Small intestine (tissue), 16 donors: ENCODE measurements at places on chromosomes 3 and 15.
A peak's percentile ranks its signal among the peaks of the same experiment; 100 is the strongest.

DNA sequence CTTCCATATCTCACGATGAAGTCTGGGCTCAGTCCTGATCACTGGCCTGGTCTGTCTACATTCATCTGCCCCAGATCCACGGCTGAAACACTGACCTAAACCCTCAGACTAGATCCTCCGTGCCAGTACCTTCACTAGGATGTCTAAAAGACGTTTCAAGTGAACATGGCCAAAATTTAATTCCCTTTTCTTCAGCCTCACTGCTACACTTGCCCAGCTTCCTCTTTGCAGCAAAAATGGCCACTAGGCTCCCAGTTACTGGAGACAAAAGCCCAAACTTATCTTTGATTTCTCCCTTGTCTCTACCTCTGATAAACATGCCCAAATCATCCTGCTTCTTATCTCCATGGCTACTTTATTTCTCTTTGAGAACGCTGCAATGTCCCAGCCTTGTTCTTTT, 1.7 kb downstream of the RASSF1 start:
- peaks cover 14% of the 10 kb centered on the region for H3K36me3 ChIP-seq
- H3K4me1 ChIP-seq = peaks cover 3% of the 10 kb centered on the region

- no peaks in the 10 kb centered on the region for H3K4me1 ChIP-seq
- no peaks in the 10 kb centered on the region for H3K36me3 ChIP-seq
- no peaks in the 10 kb centered on the region for H3K27me3 ChIP-seq
- no peak overlapping the region for H3K27ac ChIP-seq
Measured at GRCh38 chr15:93920204-93920603, 311.2 kb upstream of the MCTP2 start.

DNA sequence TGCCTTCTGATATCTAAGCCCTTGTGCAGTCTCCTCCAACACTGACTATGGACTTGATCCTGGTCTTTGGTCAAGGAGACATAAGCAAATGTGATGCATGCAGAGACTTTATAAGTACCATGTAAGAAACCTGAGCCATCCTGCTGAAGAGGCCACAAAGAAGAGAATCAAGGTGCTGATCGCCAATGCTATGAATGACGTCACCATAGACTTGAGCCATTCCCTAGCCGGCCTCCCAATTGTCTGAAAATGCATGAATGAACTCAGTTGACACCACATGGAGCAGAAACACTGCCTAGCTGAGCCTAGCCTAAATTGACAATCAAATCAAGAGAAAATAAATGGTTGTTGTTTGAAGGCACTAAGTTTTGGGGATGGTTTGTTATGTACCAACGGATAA, 51.9 kb downstream of the CERS3 start:
- no peaks in the 10 kb centered on the region for H3K27me3 ChIP-seq
- no peaks in the 10 kb centered on the region for H3K4me1 ChIP-seq
- H3K27ac ChIP-seq = no peak overlapping the region

GRCh38 chr15:59521443-59521842, 83.5 kb downstream of the FAM81A start:
- H3K4me3 ChIP-seq = no peak overlapping the region
- H3K27me3 ChIP-seq = no peaks in the 10 kb centered on the region
- no peaks in the 10 kb centered on the region for H3K36me3 ChIP-seq
- no peaks in the 10 kb centered on the region for H3K4me1 ChIP-seq

- DNase-seq = no peak
- no peak overlapping the region for H3K27ac ChIP-seq
- no peaks in the 10 kb centered on the region for H3K36me3 ChIP-seq
- no peaks in the 10 kb centered on the region for H3K4me1 ChIP-seq
Measured at GRCh38 chr15:53226559-53226958, 436.4 kb upstream of the ONECUT1 start.

- no peak overlapping the region for H3K27ac ChIP-seq
- no peaks in the 10 kb centered on the region for H3K36me3 ChIP-seq
- DNase-seq = no peak
- H3K27me3 ChIP-seq = no peaks in the 10 kb centered on the region
Measured at GRCh38 chr3:102339671-102340070, 95.1 kb upstream of the ZPLD1 start.

GRCh38 chr3:20125897-20126296, 60.1 kb downstream of the SGO1 start:
- no peaks in the 10 kb centered on the region for H3K27me3 ChIP-seq
- H3K36me3 ChIP-seq = peaks cover 14% of the 10 kb centered on the region
- DNase-seq = no peak

- peaks cover 22% of the 10 kb centered on the region for H3K27me3 ChIP-seq
- no peaks in the 10 kb centered on the region for H3K4me1 ChIP-seq
- DNase-seq = no peak
- H3K27ac ChIP-seq = no peak overlapping the region
- H3K36me3 ChIP-seq = no peaks in the 10 kb centered on the region
- no peak overlapping the region for H3K4me3 ChIP-seq
Measured at GRCh38 chr15:82062479-82063454, 16.9 kb upstream of the MEX3B start.

DNA sequence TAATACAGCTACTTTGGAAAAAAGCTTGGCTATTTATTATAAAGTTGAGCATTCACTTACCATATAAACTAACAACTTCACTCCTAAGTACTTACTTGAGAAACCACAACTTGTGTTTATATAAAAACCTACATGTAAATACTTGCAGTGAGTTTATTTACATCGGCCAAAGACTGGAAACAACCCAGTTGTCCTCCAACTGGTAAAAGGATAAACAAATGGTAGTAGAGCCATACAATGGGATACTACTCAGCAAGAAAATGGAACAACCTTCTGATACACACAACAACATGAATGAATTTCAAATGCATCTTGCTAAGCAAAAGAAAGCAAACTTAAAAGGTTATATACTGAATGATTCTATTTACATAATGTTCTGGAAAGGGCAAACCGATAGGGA, 63.7 kb downstream of the SLC7A14 start:
- no peaks in the 10 kb centered on the region for H3K4me1 ChIP-seq
- no peak overlapping the region for H3K4me3 ChIP-seq
- H3K27ac ChIP-seq = no peak overlapping the region
- no peak for DNase-seq

DNA sequence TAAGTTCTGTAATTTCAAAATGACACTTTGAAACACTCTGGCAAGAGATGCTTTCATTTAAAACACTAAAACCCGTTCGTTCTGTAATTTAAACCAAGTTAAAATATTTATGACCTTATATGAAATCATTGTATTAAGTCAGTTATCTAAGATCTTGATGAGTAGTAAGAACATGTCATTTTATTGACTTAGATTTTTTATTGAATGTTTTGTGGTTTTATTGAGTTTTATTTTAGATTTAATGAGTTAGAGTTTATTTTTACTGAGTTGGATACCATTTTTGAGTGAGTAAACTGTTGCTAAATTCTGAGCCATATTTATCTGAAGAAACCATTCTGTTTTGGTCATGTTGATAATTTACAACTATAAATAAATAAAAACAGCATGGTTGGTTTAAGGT, 94.3 kb downstream of the PPARG start:
- DNase-seq = no peak
- no peaks in the 10 kb centered on the region for H3K27me3 ChIP-seq
- peaks cover 16% of the 10 kb centered on the region for H3K4me1 ChIP-seq
- H3K36me3 ChIP-seq = peaks cover 8% of the 10 kb centered on the region

- no peaks in the 10 kb centered on the region for H3K27me3 ChIP-seq
- H3K4me3 ChIP-seq = no peak overlapping the region
- peak; percentile 3 for DNase-seq
- H3K4me1 ChIP-seq = no peaks in the 10 kb centered on the region
Measured at GRCh38 chr3:52374173-52374572, 58.1 kb downstream of the DNAH1 start.

GRCh38 chr15:31266712-31267111, 59.9 kb upstream of the KLF13 start:
- no peaks in the 10 kb centered on the region for H3K27me3 ChIP-seq
- peak overlapping the region; percentile 79 for H3K27ac ChIP-seq
- no peaks in the 10 kb centered on the region for H3K36me3 ChIP-seq
- H3K4me1 ChIP-seq = peaks cover 17% of the 10 kb centered on the region
- H3K4me3 ChIP-seq = no peak overlapping the region

GRCh38 chr3:150789451-150789850, 26.5 kb upstream of the SIAH2 start:
- H3K36me3 ChIP-seq = no peaks in the 10 kb centered on the region
- no peak overlapping the region for H3K27ac ChIP-seq
- no peak overlapping the region for H3K4me3 ChIP-seq
- H3K27me3 ChIP-seq = no peaks in the 10 kb centered on the region
- no peak for DNase-seq

- H3K36me3 ChIP-seq = no peaks in the 10 kb centered on the region
- no peaks in the 10 kb centered on the region for H3K4me1 ChIP-seq
- peak; percentile 73 for DNase-seq
- H3K27me3 ChIP-seq = no peaks in the 10 kb centered on the region
- no peak overlapping the region for H3K27ac ChIP-seq
- no peak overlapping the region for H3K4me3 ChIP-seq
Measured at GRCh38 chr15:65981837-65982626, 112.7 kb downstream of the RAB11A start.

DNA sequence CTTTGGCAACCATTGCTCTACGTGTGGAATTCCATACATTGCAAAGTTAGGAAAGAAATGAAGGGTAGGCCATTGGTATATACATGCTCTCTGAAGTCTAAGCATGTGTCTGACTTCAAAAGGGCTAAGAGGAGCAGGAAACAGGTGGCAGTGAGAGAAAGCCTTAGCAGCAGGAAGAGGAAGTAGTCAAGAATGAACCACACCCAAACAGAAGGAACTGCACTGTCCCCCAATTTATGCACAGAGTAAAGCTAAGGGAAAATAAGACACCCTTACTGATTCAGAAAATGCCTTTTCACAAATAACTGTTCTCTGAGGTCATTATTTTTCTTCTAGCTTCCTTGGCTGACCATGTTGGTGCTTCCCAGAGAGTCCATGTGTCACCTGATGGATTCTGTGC, 575.4 kb downstream of the NTRK3 start:
- no peak overlapping the region for H3K4me3 ChIP-seq
- no peak for DNase-seq
- H3K36me3 ChIP-seq = no peaks in the 10 kb centered on the region
- no peaks in the 10 kb centered on the region for H3K4me1 ChIP-seq
- H3K27me3 ChIP-seq = no peaks in the 10 kb centered on the region

DNA sequence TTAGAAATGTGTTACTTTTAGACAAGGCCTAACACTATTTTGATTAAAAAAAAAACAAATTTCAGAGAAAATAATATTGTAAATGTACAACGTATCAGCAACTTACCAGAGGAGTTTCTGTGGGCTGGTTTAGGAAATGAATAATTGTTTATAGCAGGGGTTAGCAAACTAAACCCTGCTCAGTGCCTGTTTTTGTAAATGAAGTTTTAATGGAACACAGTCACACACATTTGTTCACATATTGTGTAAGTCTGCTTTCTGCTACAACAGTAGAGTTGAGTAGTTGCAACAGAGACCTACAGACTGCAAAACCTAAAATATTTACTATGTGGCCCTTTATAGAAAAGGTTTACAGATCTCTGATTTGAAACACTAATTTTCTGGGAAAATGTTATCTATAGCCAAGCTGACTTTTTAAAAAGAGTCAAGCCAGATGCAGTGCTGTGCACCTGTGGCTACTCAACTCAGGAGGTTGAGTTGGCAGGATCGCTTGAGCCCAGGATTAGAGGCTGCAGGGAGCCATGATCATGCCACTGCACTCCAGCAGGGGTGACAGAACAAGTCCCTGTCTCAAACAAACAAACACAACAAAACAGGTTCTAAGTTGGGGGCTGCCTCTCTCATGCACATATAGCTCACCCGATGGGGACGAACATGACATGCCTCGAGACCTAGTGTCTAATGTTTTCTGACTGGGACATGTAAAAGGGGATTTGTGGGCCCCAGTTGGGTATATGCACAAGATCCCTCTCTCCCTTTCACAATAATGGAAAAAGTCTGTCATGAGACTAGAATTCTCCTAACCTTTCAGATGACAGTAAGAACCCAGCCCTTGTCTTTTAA, 182.5 kb downstream of the TNIK start:
- H3K4me1 ChIP-seq = peaks cover 2% of the 10 kb centered on the region
- H3K27me3 ChIP-seq = no peaks in the 10 kb centered on the region

- no peak overlapping the region for H3K4me3 ChIP-seq
- H3K27ac ChIP-seq = no peak overlapping the region
- H3K27me3 ChIP-seq = no peaks in the 10 kb centered on the region
- peaks cover 36% of the 10 kb centered on the region for H3K4me1 ChIP-seq
- peaks cover 34% of the 10 kb centered on the region for H3K36me3 ChIP-seq
Measured at GRCh38 chr15:41921639-41922038, 27.8 kb upstream of the SPTBN5 start.

GRCh38 chr15:90844696-90845095, 23.7 kb upstream of the FURIN start:
- H3K27me3 ChIP-seq = no peaks in the 10 kb centered on the region
- no peak overlapping the region for H3K4me3 ChIP-seq
- no peaks in the 10 kb centered on the region for H3K36me3 ChIP-seq
- no peak for DNase-seq
- peaks cover 7% of the 10 kb centered on the region for H3K4me1 ChIP-seq
- no peak overlapping the region for H3K27ac ChIP-seq

DNA sequence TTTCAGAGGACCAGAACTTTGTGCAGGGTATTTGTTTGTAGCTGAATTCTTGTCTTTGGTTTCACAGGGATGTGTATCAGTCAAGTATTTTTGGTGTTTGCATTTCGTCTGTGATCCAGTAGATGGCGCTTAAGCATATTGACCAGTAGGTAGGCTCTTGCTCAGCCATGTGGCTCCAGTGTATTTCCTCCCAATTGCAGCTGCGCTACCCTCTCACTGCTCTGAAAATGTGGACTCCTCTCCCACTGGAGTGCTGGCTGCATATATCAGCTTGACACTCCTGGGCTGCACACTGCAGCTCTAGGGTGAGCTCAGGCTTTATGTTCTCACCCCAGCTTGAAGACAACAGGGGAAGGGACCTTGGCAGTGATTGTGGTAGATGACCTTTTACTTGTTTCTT, 1264.3 kb upstream of the ALCAM start:
- H3K36me3 ChIP-seq = no peaks in the 10 kb centered on the region
- no peaks in the 10 kb centered on the region for H3K27me3 ChIP-seq
- H3K4me1 ChIP-seq = no peaks in the 10 kb centered on the region
- H3K4me3 ChIP-seq = no peak overlapping the region

DNA sequence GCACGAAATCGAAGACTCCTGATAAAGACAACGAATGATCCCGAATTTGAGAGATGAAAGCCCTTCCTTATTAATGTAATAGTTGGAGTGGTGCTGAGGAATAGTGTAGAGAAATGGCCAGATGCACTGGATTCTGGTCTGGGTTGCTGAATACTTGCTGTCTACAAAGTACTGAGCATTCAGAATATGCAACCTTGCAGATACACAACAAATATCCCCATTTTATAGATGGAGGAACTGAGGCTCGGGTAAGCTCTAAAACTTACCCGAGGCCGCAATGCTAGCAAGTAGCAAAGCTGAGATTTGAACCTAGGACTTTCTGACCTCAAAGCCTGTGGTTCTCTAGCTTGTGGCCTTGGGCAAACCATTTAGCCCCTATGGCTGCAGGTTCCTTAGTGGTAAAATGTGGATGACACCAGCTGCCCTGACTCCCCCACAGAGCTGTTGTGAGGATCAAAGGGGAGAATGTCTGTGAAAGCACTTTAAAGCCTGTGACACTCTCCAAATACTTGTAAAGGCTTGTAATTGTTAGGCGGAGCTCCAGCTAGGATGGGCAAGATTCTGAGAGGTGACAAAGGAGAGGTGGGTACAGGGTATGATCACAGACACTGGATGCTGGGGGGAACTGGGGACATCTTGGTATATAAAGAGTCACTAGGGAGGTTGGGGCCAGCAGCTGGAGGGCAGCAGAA, 39.8 kb downstream of the FOXB1 start:
- H3K36me3 ChIP-seq = no peaks in the 10 kb centered on the region
- H3K4me1 ChIP-seq = no peaks in the 10 kb centered on the region
- no peaks in the 10 kb centered on the region for H3K27me3 ChIP-seq
